Heart right ventricle (tissue), 16 donors: ENCODE measurements at places on chromosomes 5 and 9. TPM values are rescaled to one million over a fixed set of nuclear protein-coding genes. Genes with fewer than 3 reads are reported as not detected.

- DNase-seq = no peak
- H3K27me3 ChIP-seq = no peaks in the 10 kb centered on the region
- H3K36me3 ChIP-seq = no peaks in the 10 kb centered on the region
- H3K4me1 ChIP-seq = no peaks in the 10 kb centered on the region
- no peak overlapping the region for H3K4me3 ChIP-seq
- no peak overlapping the region for H3K27ac ChIP-seq
These were observed 314.5 kb downstream of the SPATA31D1 start for GRCh38 chr9:82302968-82303655.

GRCh38 chr5:173494446-173494845, 122.0 kb downstream of the BOD1 start:
- peaks cover 22% of the 10 kb centered on the region for H3K4me1 ChIP-seq
- no peaks in the 10 kb centered on the region for H3K36me3 ChIP-seq
- H3K4me3 ChIP-seq = no peak overlapping the region
- H3K27ac ChIP-seq = no peak overlapping the region
- H3K27me3 ChIP-seq = no peaks in the 10 kb centered on the region

DNA sequence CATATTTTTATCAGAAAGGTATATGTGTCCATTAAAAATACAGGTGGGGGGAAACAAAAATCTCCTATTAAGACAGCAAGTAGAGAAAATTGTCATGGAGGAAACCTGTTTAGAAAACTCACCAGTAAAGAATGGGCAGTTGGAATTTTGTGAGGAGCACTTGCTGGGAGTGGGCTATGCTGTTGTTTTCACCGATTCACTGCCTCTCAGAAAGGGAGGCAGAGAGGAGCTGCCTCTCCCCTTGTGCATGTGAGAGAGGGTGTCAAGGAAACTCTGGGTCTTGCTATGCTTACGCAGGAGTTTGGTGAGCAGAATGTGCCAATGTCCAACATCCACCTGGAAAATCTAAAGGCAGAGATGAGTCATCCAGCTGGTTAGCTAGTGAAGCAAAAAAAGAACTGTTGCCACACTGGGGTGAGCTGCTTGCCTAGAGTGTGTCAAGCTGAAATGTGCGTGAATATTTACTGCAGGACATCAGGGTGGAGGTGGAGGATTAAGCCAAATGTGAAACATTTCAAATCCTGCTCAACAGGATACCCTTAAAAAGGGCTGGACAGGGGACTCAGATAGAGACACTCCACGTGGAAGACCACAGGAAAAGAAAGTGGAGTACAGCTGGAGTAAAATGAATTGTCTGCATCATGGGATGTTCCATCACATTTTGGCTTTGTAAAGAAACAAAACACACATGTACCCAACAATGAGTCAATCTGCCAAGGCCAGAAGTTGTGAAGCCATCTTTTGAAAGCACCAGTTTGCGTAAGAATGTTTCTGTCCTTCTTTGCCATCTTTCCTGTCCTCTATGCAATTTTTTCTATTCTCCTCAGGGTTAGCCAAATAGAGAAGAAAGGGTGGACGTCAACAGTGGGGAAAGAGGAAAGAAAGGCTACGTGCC, 449.7 kb upstream of the MPDZ start:
- no peaks in the 10 kb centered on the region for H3K27me3 ChIP-seq
- H3K4me1 ChIP-seq = peaks cover 5% of the 10 kb centered on the region
- peak overlapping the region; percentile 25 for H3K27ac ChIP-seq
- H3K36me3 ChIP-seq = no peaks in the 10 kb centered on the region

DNA sequence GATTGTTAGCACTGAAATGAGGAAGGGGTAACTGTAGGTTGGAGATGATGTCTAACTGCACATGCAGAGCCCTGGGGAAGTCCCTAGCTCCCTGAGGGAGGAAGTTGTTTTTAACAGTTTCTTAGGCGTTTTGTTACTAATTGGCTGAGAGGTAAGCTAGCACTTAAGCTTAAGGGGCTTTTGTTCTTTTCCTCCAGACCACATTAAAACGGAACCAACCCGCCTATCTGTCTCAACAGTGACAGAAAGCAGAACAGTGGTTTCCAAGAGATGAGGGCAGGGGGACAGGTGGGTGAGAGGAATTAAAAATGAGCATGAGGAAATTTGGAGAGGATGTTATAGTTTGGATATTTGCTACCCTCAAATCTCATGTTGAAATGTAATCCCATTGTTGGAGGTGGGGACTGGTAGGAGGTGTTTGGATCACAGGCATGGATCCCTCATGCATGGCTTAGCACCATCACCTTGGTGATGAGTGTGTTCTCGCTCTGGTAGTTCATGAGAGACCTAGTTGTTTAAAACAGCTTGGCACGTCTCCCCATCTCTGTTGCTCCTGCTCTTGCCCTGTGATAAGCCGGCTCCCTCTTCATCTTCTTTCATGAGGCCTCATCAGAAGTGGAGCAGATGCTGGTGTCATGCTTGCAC, 38.9 kb downstream of the LYRM7 start:
- no peaks in the 10 kb centered on the region for H3K4me1 ChIP-seq
- H3K36me3 ChIP-seq = no peaks in the 10 kb centered on the region
- H3K4me3 ChIP-seq = no peak overlapping the region
- DNase-seq = no peak
- no peak overlapping the region for H3K27ac ChIP-seq
- H3K27me3 ChIP-seq = no peaks in the 10 kb centered on the region

GRCh38 chr5:153460421-153460820, 30.0 kb upstream of the GRIA1 start:
- no peak overlapping the region for H3K4me3 ChIP-seq
- no peak overlapping the region for H3K27ac ChIP-seq
- no peaks in the 10 kb centered on the region for H3K36me3 ChIP-seq
- no peak for DNase-seq
- H3K4me1 ChIP-seq = no peaks in the 10 kb centered on the region
- no peaks in the 10 kb centered on the region for H3K27me3 ChIP-seq

- H3K4me3 ChIP-seq = no peak overlapping the region
- DNase-seq = no peak
- no peak overlapping the region for H3K27ac ChIP-seq
- no peaks in the 10 kb centered on the region for H3K27me3 ChIP-seq
- no peaks in the 10 kb centered on the region for H3K36me3 ChIP-seq
- H3K4me1 ChIP-seq = peaks cover 3% of the 10 kb centered on the region
These were observed 37.4 kb downstream of the SNX24 start for GRCh38 chr5:122882831-122883230.

- H3K27ac ChIP-seq = peak overlapping the region; percentile 94
- peak overlapping the region; percentile 95 for H3K4me3 ChIP-seq
- peaks cover 20% of the 10 kb centered on the region for H3K4me1 ChIP-seq
These were observed 610 bp downstream of the PSIP1 start for GRCh38 chr9:15509931-15510788.

- no peak for DNase-seq
- H3K36me3 ChIP-seq = no peaks in the 10 kb centered on the region
These were observed 218.5 kb downstream of the SPOCK1 start for GRCh38 chr5:137280656-137281055.

- no peaks in the 10 kb centered on the region for H3K27me3 ChIP-seq
- H3K4me3 ChIP-seq = no peak overlapping the region
- DNase-seq = no peak
- no peaks in the 10 kb centered on the region for H3K36me3 ChIP-seq
These were observed 65.5 kb downstream of the ARHGEF28 start for GRCh38 chr5:73691302-73692080.

GRCh38 chr5:75837258-75837841, 120.1 kb upstream of the POC5 start:
- no peak for DNase-seq
- no peak overlapping the region for H3K27ac ChIP-seq
- H3K27me3 ChIP-seq = no peaks in the 10 kb centered on the region

- no peak overlapping the region for H3K27ac ChIP-seq
- peaks cover 12% of the 10 kb centered on the region for H3K4me1 ChIP-seq
- H3K36me3 ChIP-seq = no peaks in the 10 kb centered on the region
- no peak overlapping the region for H3K4me3 ChIP-seq
These were observed 8.1 kb downstream of the FCN2 start for GRCh38 chr9:134888603-134889190.

- H3K36me3 ChIP-seq = no peaks in the 10 kb centered on the region
- no peak for DNase-seq
- no peak overlapping the region for H3K27ac ChIP-seq
- H3K4me1 ChIP-seq = no peaks in the 10 kb centered on the region
- H3K27me3 ChIP-seq = no peaks in the 10 kb centered on the region
These were observed 542.0 kb upstream of the TRPC7 start for GRCh38 chr5:136907371-136907770.

- H3K4me1 ChIP-seq = no peaks in the 10 kb centered on the region
- no peak for DNase-seq
- H3K27me3 ChIP-seq = no peaks in the 10 kb centered on the region
- H3K27ac ChIP-seq = no peak overlapping the region
- no peak overlapping the region for H3K4me3 ChIP-seq
These were observed 294.8 kb downstream of the DNAH5 start for GRCh38 chr5:13649656-13650055.

DNA sequence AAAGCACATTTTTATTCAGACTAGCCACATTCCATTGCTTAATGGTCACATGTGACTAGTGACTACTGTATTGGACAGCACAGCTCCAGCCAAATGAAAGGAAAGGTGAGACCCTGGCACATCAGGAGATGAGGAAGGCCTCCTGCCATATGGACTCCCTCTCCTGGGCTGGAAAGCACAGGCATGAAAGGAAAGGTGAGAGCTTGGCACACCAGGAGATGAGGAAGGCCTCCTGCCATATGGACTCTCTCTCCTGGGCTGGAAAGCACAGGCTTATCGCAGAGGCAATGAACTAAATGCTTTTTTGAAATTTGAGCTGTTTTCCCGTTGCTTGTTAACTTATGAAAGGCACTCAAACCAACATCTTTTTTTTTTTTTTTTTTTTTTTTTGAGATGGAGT, 144.8 kb upstream of the SLC12A2 start:
- H3K4me3 ChIP-seq = no peak overlapping the region
- H3K27me3 ChIP-seq = no peaks in the 10 kb centered on the region
- H3K27ac ChIP-seq = no peak overlapping the region
- H3K36me3 ChIP-seq = no peaks in the 10 kb centered on the region
- no peak for DNase-seq

DNA sequence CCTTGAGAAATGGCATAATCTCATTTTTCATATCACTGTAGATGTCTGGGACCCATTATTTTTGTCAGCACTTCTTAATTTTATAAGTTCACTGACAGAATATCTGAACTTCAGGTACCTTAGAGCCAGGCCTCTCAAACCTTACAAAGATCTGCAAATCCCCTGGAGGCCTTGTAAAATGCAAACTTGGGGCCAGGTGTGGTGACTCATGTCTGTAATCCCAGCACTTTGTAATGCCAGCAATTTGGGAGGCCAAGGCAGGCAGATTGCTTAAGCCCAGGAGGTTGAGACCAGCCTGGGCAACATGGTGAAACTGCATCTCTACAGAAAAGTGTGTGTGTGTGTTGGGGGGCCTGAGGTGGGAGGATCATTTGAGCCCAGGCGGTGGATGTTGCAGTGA, 30.8 kb downstream of the RASGRF2 start:
- no peaks in the 10 kb centered on the region for H3K4me1 ChIP-seq
- H3K27ac ChIP-seq = no peak overlapping the region
- no peak overlapping the region for H3K4me3 ChIP-seq
- H3K36me3 ChIP-seq = no peaks in the 10 kb centered on the region
- no peak for DNase-seq
- no peaks in the 10 kb centered on the region for H3K27me3 ChIP-seq

Gene FRMD3
- 124 TPM for total RNA-seq

Gene GARIN3
- total RNA-seq = not detected

Gene PITX1
- not detected for total RNA-seq

Gene GABBR2
- 0.18 TPM for total RNA-seq

Gene GRIN1
- not detected for total RNA-seq

Gene AHRR
- total RNA-seq = not detected
